Activated CD4-positive, alpha-beta T cell treated with anti-CD3 and anti-CD28 coated beads for 36 hours (primary cell): ENCODE measurements at places on chromosomes 7 and 10. TPM values are rescaled to one million over a fixed set of nuclear protein-coding genes. Genes with fewer than 3 reads are reported as not detected.
A peak's percentile ranks its signal among the peaks of the same experiment; 100 is the strongest.

The ATE1 gene
- 23.9 TPM for total RNA-seq

DNA sequence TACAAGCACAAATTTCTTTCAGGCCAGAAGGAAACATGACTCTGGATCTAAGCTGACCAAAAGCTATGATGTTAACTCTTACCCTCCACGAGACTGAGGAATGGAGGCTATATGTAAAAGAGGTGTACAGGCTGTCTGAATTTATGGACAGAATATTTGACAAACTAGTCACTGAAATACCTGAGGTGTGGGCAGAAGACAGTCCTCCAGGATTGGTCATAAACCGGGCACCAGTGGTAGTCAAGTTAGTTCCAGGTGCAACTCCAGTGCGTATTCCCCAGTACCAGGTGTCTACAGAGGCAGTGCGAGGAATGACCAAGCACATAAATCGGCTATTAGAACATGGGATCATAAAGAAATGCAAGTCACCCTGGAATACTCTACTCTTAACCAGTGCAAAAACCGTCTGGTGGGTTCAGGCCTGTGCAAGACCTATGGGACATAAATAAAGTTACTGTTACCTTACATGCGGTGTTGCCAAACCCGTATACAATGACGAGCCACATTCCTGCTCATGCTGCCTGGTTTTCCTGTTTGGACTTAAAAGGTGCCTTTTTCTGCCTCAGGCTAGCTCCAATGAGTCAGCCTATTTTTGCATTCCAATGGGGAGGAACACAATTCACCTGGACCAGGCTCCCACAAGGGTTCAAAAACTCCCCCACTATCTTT, 6.7 kb upstream of the CYREN start:
- H3K4me1 ChIP-seq: peaks cover 1% of the 10 kb centered on the region
- H3K4me3 ChIP-seq: no peak overlapping the region
- H3K27ac ChIP-seq: no peak overlapping the region
- H3K36me3 ChIP-seq: peaks cover 11% of the 10 kb centered on the region
- no peaks in the 10 kb centered on the region for H3K27me3 ChIP-seq

The EGR2 gene
- total RNA-seq: 53.9 TPM

GRCh38 chr10:51244309-51244708, 170.0 kb downstream of the PRKG1 start:
- no peak for DNase-seq
- no peaks in the 10 kb centered on the region for H3K4me1 ChIP-seq
- no peak overlapping the region for H3K27ac ChIP-seq
- no peaks in the 10 kb centered on the region for H3K36me3 ChIP-seq

DNA sequence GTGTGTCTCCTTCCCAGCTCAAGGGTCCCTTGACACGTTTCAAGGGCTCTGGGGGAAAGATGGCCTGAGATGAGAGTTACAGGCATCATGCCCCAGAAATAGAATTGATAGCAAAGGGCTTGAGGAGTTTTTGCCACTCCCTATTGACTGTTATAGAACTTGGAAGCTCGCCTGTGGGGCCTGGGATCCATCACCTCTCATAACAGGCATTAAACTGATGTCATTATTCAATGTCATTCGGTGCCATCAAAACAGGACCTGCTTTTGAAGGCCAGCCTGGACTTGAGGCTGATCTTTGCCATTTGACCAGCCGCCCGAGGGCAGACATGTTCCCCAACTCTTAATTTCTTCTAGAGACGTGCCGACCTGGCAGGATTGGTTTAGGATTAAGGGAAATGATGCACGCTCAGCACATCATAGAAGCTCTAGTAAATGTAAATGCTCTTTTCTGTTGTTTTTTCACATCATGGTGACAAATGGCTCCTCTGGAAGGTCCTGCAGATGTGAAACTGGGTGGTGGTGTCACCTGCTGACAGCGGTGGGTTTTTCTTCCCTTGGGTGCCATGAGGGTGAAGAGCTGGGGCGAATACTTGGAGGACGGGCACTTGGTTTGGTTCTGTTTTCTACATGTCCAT, 16.7 kb upstream of the KLF6 start:
- H3K27ac ChIP-seq: peak overlapping the region; percentile 7
- H3K4me1 ChIP-seq: peaks cover 63% of the 10 kb centered on the region
- peaks cover 4% of the 10 kb centered on the region for H3K36me3 ChIP-seq
- no peak overlapping the region for H3K4me3 ChIP-seq
- no peak for DNase-seq

The GFRA1 gene
- 0.11 TPM for total RNA-seq

GRCh38 chr7:1752771-1753563, 82.9 kb downstream of the ELFN1 start:
- H3K4me3 ChIP-seq: no peak overlapping the region
- peaks cover 2% of the 10 kb centered on the region for H3K27me3 ChIP-seq
- H3K27ac ChIP-seq: no peak overlapping the region
- H3K4me1 ChIP-seq: peaks cover 5% of the 10 kb centered on the region
- H3K36me3 ChIP-seq: no peaks in the 10 kb centered on the region
- no peak for DNase-seq

The DLD gene
- total RNA-seq: 101 TPM

DNA sequence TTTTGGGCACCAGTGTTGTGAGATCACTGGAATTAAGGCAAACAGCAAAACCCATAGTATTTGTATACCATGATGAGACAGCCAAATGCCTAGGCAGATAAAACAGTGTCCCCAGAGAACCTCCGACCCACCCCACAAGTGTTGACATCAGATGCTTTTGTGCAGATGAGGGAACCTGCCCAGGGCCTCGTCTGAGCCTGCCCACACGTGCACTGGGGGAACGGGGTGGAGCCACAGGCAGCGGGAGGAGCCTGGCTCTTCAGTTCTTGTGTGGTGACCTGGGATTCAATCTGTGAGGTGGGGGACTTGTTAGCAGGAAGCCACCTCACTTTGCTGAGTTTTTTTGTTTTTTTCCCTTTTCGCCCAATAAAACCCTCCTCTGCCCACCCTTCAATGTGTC, 33.4 kb upstream of the OPTN start:
- H3K27me3 ChIP-seq: peaks cover 9% of the 10 kb centered on the region
- H3K4me1 ChIP-seq: peaks cover 2% of the 10 kb centered on the region
- H3K4me3 ChIP-seq: no peak overlapping the region
- H3K27ac ChIP-seq: no peak overlapping the region
- no peaks in the 10 kb centered on the region for H3K36me3 ChIP-seq

GRCh38 chr10:110042181-110042580, 34.4 kb downstream of the ADD3 start:
- no peak overlapping the region for H3K27ac ChIP-seq
- H3K4me3 ChIP-seq: no peak overlapping the region
- no peak for DNase-seq
- H3K36me3 ChIP-seq: peaks cover 9% of the 10 kb centered on the region

GRCh38 chr7:110637252-110637651, 453.7 kb upstream of the LRRN3 start:
- no peak overlapping the region for H3K4me3 ChIP-seq
- H3K36me3 ChIP-seq: no peaks in the 10 kb centered on the region
- no peak overlapping the region for H3K27ac ChIP-seq

The AP4M1 gene
- total RNA-seq: 10.4 TPM

DNA sequence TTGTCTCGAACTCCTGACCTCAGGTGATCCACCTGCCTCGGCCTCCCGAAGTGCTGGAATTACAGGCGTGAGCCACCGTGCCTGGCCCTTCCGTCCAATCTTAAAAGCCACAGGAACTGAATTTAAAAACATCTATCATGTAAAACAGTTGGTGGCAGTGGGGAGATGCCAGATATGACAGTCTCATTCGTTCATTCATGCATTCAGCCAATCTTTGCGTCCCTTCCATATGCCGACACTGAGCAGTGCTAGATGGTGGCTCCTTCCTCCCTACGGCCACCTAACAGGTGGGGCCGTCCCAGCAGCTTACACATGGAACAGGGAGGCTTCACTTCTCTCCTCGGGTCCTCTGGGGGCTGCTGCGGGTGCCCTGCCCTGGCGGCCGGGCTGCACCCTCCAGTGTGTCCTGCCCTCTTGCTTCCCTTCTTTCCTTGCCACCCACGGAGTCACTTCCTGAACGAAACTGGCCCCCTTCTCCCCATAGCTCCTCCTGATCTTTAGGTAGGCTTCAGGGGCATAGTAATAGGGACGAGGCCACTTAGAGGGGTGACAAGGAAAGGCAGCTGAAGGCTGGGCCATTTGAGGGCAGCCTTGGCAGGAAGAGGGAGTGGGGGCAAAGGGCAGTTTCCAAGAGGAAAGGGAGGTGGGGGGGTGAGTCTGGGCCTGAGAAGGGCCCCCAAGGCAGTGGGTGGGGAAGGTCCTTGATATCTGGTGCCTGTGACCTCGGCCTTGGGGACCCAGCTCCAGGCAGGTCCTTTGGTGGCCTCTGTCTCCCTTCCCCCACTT, 53.8 kb downstream of the PROSER2 start:
- H3K4me1 ChIP-seq: peaks cover 13% of the 10 kb centered on the region
- DNase-seq: no peak
- no peaks in the 10 kb centered on the region for H3K36me3 ChIP-seq
- no peak overlapping the region for H3K4me3 ChIP-seq

- no peak overlapping the region for H3K4me3 ChIP-seq
- no peaks in the 10 kb centered on the region for H3K36me3 ChIP-seq
- no peak overlapping the region for H3K27ac ChIP-seq
- H3K27me3 ChIP-seq: peaks cover 4% of the 10 kb centered on the region
Measured at GRCh38 chr10:33653584-33654367, 319.3 kb upstream of the NRP1 start.
